ENCODE measurements at places on chromosomes 2 and 18.
A peak's percentile ranks its signal among the peaks of the same experiment; 100 is the strongest.

DNA sequence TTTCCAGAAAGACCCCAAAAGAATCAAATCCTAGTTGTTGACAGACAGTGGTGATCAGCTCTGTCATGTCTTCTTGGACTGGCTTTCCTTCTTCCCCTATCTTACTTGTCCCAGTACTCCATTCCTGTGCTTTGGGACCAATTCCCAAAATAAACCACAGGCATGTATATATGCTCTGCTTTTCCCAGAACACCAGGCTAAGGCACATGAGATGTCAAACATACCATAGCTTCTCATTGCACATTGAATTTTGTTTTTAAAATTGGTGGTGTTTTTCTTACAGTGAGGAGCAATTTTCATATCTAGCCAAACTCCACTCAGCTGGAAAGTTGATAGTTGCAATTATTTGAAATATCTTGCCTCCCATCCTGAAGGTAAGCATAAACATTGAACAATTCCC lies 88.9 kb upstream of the RGPD4 start:
- no peak overlapping the region for H3K4me3 ChIP-seq
- DNase-seq: no peak
- H3K4me1 ChIP-seq: peaks cover 5% of the 10 kb centered on the region
- H3K36me3 ChIP-seq: no peaks in the 10 kb centered on the region
- H3K27me3 ChIP-seq: no peaks in the 10 kb centered on the region
- no peak overlapping the region for H3K27ac ChIP-seq

GRCh38 chr18:2087877-2088673 lies 483.2 kb downstream of the METTL4 start:
- no peak for DNase-seq
- H3K27ac ChIP-seq: no peak overlapping the region
- no peaks in the 10 kb centered on the region for H3K27me3 ChIP-seq
- H3K36me3 ChIP-seq: no peaks in the 10 kb centered on the region
- H3K4me1 ChIP-seq: no peaks in the 10 kb centered on the region

DNA sequence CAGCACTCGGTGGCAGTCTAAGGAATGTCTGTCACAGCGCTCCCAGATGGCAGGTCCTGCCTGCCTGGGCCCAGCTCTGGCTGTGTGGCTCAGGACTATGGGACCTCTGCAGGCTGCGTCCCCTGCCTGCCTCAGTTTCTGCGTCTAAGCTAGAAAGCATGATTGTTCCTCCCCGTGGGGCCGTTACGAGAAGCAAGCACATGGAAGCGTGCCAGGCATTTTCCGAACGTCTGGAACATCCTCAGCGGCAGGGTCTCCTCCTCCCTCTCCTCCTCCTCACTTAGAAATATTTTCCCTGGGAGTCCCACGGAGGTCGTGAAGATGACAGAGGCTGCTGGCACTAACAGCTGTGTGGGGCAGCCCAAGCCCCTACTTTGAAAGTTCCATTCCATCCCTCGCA lies 43.3 kb downstream of the LRRFIP1 start:
- no peaks in the 10 kb centered on the region for H3K27me3 ChIP-seq
- DNase-seq: no peak
- H3K36me3 ChIP-seq: no peaks in the 10 kb centered on the region
- H3K4me1 ChIP-seq: peaks cover 60% of the 10 kb centered on the region
- peak overlapping the region; percentile 94 for H3K27ac ChIP-seq
- H3K4me3 ChIP-seq: no peak overlapping the region

- 0 out of 2 replicates have a peak, but pooled peaks cover 4% of the 10 kb centered on the region for H3K27me3 ChIP-seq
- no peak for DNase-seq
- H3K4me1 ChIP-seq: no peaks in the 10 kb centered on the region
- H3K36me3 ChIP-seq: no peaks in the 10 kb centered on the region
- H3K4me3 ChIP-seq: no peak overlapping the region
- no peak overlapping the region for H3K27ac ChIP-seq
Observed at GRCh38 chr2:129798301-129798581, 181.2 kb upstream of the RAB6C start.

DNA sequence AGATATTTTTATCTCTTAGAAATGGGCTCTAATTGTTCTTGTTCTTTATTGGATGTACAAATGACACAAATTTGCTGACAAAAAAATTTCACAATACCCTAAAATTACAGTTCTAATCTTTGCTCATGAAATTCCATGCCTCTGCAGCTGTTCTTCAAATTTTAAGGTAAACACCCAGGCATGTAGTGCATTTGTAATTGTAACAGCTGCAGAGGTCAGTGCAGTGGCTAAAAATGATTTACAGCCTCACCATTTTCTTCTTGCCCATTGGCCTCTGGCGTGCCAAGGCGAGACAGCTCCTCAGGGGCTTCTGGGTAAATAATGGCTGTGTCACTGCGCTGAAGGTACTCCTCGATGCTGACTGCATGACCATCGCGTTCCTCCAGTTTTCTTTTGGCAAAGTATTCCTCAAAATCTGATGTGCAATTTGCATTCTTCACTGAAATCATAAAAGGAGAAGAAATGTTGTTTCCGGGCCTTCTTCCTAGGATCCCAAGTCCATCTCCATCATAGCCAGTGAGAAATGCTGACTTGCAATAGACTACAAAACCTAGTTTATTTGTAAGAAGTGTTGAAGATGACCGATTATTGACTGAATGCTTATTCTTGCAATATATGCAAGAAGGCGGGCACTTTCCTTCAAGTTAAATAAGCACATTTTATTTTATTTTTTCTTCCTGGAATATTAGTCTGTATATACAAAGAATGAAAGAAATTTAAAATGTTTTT lies 115.2 kb downstream of the ZEB2 start:
- H3K4me1 ChIP-seq: peaks cover 46% of the 10 kb centered on the region
- peaks cover 43% of the 10 kb centered on the region for H3K36me3 ChIP-seq
- no peaks in the 10 kb centered on the region for H3K27me3 ChIP-seq
- peak overlapping the region; percentile 81 for H3K27ac ChIP-seq

DNA sequence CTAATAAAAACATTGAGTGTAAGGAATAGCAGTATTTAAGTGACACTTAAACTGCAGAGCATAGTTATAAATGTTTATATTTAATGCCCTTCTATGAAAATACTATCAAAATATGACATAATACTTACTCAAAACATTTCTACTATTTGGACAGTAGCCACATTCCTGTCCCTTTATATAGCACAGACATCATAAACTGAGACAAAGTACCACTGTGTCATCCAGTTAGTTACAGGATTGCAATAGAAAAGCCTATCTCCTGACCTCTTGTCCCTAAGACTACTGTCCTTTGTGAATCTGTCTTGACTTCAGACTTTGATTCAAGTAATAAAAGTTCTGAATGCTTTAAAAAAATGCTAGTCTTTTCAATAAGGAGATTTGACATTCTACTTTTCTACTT lies 1528.5 kb upstream of the NXPH2 start:
- H3K4me1 ChIP-seq: no peaks in the 10 kb centered on the region
- H3K4me3 ChIP-seq: no peak overlapping the region
- H3K36me3 ChIP-seq: no peaks in the 10 kb centered on the region
- no peak overlapping the region for H3K27ac ChIP-seq

GRCh38 chr2:202147775-202148174 lies 74.7 kb downstream of the KIAA2012 start:
- no peak overlapping the region for H3K27ac ChIP-seq
- H3K4me3 ChIP-seq: no peak overlapping the region

DNA sequence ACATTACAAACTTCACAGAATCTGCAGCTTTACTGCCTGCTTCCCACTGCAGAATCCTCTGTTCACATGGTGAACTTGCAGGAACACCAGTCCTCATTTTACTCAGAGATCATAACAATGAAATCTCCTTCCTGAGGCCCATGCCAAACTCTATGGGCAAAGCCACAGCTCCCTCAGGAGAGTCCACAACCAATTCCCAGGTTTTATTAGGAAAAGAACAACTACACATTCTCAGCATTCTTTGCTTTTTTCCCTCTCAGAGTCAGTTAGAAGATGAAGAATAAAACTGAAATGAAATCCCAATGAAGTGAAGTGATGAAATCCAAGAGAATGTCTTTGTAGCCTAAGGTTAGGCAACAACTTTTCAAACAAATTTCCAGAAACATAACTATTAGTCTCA lies 233.7 kb downstream of the DSEL start:
- no peak overlapping the region for H3K27ac ChIP-seq
- no peaks in the 10 kb centered on the region for H3K36me3 ChIP-seq
- H3K27me3 ChIP-seq: no peaks in the 10 kb centered on the region
- no peak overlapping the region for H3K4me3 ChIP-seq

- no peaks in the 10 kb centered on the region for H3K4me1 ChIP-seq
- no peak for DNase-seq
- no peaks in the 10 kb centered on the region for H3K36me3 ChIP-seq
- H3K4me3 ChIP-seq: no peak overlapping the region
Observed at GRCh38 chr2:231764760-231765159, 16.3 kb downstream of the PDE6D start.

GRCh38 chr2:170846314-170846713 lies 29.6 kb downstream of the GAD1 start:
- no peak overlapping the region for H3K4me3 ChIP-seq
- H3K27ac ChIP-seq: no peak overlapping the region
- no peaks in the 10 kb centered on the region for H3K36me3 ChIP-seq
- no peaks in the 10 kb centered on the region for H3K27me3 ChIP-seq
- H3K4me1 ChIP-seq: peaks cover 38% of the 10 kb centered on the region

GRCh38 chr2:128277961-128278681 lies 40.5 kb downstream of the HS6ST1 start:
- H3K27ac ChIP-seq: no peak overlapping the region
- no peak overlapping the region for H3K4me3 ChIP-seq
- no peaks in the 10 kb centered on the region for H3K27me3 ChIP-seq
- no peak for DNase-seq
- no peaks in the 10 kb centered on the region for H3K36me3 ChIP-seq

DNA sequence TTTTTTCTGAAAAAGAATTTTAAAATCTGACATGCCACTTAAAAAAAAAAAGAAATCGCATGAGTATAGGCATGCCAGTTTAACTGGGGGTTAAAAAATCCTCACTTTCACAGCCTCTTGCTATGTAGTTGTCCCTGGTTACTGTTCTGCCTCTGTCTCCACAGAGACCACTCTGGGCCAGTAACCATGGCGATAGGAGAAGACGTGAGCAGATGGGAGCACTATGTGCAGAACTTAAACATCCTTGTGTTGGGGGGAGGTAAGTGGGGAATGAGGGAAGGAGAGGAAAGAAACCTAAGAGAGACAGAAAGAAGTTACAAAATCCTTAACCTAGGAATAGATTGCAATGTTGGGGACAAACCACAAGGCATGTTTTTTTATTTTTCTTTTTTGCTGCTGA lies 75.9 kb upstream of the CYRIA start:
- no peaks in the 10 kb centered on the region for H3K4me1 ChIP-seq
- H3K27me3 ChIP-seq: no peaks in the 10 kb centered on the region
- no peak overlapping the region for H3K4me3 ChIP-seq
- no peak for DNase-seq
- H3K36me3 ChIP-seq: no peaks in the 10 kb centered on the region
- H3K27ac ChIP-seq: no peak overlapping the region

DNA sequence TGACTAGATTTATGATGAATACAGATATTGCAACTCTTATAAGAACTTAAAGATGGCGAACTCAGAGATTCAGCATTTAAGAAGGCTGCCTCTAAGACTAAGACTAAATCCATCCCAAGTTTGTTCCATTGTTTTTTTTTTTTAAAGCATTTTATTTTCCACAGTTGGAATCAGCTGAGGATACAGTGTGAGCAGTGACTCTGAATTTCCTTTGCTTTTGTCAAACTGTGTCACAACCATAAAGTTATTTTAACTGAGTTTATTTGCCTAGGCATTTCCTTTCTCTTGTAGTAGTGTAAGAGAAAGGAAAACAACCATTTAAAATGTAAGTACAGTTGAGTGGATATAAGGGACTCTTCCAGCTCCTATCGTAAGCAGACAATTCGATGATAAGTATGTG lies 63.9 kb downstream of the ZEB2 start:
- no peak overlapping the region for H3K4me3 ChIP-seq
- H3K27me3 ChIP-seq: no peaks in the 10 kb centered on the region
- H3K4me1 ChIP-seq: peaks cover 31% of the 10 kb centered on the region
- no peak overlapping the region for H3K27ac ChIP-seq
- no peak for DNase-seq
- peaks cover 13% of the 10 kb centered on the region for H3K36me3 ChIP-seq

DNA sequence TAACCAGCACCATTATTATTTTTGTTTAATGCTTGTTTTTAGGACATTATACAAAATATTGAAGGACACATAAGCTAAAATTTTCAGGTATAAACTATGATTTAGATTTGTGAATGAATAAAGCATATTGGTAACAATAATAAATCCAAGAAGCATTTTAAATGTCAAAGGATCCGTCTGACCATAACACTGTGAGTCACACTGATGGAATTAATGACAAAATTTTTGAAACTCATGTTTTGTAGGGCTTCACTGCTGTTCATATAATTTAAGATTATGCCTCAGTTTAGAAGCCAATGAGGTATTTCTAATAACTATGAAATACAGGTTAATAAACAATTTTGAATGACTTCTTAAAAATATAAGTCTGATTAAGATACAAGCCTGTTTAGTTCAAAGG lies 124.6 kb downstream of the TMEFF2 start:
- H3K4me3 ChIP-seq: no peak overlapping the region
- no peaks in the 10 kb centered on the region for H3K27me3 ChIP-seq
- H3K36me3 ChIP-seq: no peaks in the 10 kb centered on the region
- DNase-seq: no peak

- peaks cover 8% of the 10 kb centered on the region for H3K27me3 ChIP-seq
- DNase-seq: no peak
- no peak overlapping the region for H3K4me3 ChIP-seq
- H3K27ac ChIP-seq: no peak overlapping the region
- H3K4me1 ChIP-seq: no peaks in the 10 kb centered on the region
Observed at GRCh38 chr2:64482765-64483504, 29.0 kb downstream of the LGALSL start.

GRCh38 chr2:224969633-224970260 lies 72.5 kb downstream of the DOCK10 start:
- peaks cover 7% of the 10 kb centered on the region for H3K4me1 ChIP-seq
- H3K4me3 ChIP-seq: no peak overlapping the region
- no peaks in the 10 kb centered on the region for H3K27me3 ChIP-seq
- DNase-seq: no peak

- H3K4me3 ChIP-seq: no peak overlapping the region
- DNase-seq: no peak
- no peak overlapping the region for H3K27ac ChIP-seq
- H3K27me3 ChIP-seq: no peaks in the 10 kb centered on the region
Observed at GRCh38 chr2:127986548-127987079, 41.2 kb downstream of the SAP130 start.
